H1 (cell line): ENCODE measurements at places on chromosomes 7 and 10.

DNA sequence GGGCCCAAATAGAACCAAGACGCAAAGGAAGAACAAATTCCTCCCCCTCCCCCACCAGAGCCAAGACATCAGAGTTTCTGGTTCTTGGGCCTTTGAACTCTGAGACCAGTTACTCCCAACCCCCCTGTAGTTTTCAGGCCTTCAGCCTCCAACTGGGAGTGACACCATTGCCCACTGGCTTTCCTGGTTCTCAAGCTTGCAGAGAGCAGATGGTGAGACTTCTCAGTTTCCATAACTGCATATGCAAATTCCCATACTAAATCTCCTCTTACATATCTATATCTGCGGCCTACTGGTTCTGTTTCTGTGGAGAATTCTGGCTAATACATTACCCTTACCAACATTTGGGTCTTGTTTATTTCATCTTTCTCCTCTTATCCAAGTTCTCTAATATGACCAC is 762.9 kb downstream of the GRM8 start:
- no peak overlapping the region for H3K27ac ChIP-seq
- no peaks in the 10 kb centered on the region for H3K4me1 ChIP-seq
- no peaks in the 10 kb centered on the region for H3K36me3 ChIP-seq

GRCh38 chr7:121446526-121446925 is 50.4 kb upstream of the FAM3C start:
- no peak overlapping the region for H3K27ac ChIP-seq
- no peak overlapping the region for H3K4me3 ChIP-seq
- H3K4me1 ChIP-seq, result no peaks in the 10 kb centered on the region
- no peaks in the 10 kb centered on the region for H3K27me3 ChIP-seq
- H3K36me3 ChIP-seq, result no peaks in the 10 kb centered on the region
- no peak for DNase-seq

DNA sequence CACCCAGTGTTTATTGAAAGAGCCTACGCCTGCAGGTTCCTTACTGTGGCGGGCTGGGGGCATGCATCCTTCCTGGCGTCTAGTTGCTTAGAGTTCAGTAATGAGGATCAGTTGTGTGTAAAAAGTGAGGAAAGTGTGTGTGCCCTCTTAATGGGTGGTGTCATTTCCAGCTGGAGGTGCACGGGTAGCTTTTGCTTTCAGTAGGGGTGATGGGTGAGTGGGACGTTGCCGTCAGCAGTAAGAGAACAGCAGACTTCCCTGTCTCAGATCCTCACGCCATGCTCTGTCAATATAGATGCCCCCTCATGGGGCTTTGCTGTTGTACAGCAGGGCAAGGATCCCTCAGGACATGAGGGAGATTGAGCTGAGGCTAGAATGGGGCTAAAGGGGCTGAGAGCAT is 352.6 kb upstream of the GALNT17 start:
- H3K27me3 ChIP-seq, result no peaks in the 10 kb centered on the region
- no peak overlapping the region for H3K27ac ChIP-seq
- peaks cover 77% of the 10 kb centered on the region for H3K36me3 ChIP-seq
- no peak overlapping the region for H3K4me3 ChIP-seq
- no peak for DNase-seq

DNA sequence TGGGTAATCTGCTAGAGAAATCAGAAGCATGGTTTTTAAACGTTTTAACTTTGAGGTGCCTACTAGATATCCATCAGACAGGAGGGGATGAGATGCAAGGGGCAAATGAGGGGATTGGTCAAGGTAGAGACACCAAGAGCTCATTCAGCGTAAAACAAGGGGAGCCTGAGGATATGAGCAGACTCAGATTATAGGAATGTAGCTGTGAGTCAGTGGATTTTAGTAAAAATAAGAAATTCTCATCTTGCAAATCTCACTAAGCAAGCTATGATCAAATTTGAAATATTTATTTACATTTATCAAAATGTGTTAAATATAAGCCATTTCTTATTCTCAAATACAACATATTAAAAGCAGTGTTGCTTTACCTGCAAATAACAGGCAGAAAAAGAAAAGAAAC is 21.4 kb upstream of the TFEC start:
- no peaks in the 10 kb centered on the region for H3K4me1 ChIP-seq
- H3K36me3 ChIP-seq, result no peaks in the 10 kb centered on the region
- H3K27ac ChIP-seq, result no peak overlapping the region
- no peak for DNase-seq

DNA sequence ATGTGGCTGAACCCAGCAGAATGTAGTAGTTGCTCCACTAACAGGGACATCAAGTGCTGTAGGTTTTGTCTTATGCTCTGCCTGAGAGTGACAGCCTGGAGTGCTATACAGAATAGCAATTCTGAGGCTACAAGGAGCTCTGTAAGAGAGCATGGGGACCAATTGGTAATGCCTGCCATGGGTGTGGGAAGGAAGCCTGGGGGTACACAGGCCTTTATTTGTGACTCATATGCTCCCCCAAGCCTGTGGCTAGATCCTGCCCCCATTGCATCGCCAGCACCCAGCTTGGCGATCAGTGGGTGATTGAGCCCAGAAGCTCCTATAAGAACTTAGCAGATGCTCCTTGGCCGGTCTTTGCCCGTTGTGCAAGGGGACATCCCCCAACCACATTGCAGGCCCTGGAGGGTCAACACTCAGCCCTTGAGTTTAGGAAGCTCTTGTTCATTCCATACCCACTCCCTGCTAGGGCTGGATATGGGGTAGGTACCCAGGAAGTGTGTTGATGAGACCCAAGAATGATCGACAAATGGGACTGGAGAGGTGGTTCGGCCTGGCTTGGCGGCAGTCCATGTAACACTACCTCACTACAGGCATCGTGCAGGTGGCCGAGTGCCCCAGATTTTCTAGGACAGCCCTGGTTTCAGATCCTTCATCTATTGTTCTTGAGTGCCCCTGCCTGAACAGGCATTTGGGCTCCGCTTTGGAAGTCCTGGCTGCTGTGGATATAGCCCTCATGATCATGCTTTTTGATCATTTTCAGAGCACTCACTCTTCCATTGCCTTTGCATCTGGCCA is 37.7 kb downstream of the ZMIZ1 start:
- peaks cover 12% of the 10 kb centered on the region for H3K4me1 ChIP-seq
- no peak overlapping the region for H3K27ac ChIP-seq
- H3K27me3 ChIP-seq, result no peaks in the 10 kb centered on the region
- no peak for DNase-seq

DNA sequence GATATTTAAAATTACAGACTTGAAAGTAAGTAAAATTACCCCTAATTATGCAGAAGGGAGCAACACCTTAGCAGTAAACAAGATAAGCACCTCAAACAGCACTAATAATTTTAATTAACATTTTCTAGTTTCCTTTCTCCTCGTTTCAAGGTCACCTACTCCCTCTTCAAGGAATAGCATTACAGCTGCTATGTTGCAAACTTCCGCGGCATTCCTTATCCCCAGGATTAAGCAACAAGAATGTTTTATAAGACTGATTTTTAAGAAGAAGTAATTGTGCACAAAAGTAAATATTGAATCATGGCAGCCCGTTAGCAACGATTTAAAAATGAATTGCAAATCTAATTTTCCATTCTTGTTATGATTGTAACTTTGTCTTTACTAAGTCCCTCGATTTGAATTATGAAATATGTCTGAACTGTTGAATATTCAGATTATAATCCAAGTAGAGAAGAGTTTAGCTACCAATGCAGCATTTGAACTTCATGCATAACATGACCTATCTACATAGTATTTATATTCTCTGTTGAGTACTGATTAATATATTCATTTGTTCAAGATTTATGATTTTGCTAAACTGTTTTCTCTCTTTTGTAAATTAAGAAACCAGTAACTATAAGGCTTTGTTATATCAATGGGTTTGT is 593.5 kb upstream of the MGMT start:
- no peak overlapping the region for H3K27ac ChIP-seq
- no peak for DNase-seq
- H3K36me3 ChIP-seq, result no peaks in the 10 kb centered on the region
- H3K4me1 ChIP-seq, result no peaks in the 10 kb centered on the region

- H3K27me3 ChIP-seq, result peaks cover 1% of the 10 kb centered on the region
- no peaks in the 10 kb centered on the region for H3K36me3 ChIP-seq
- H3K27ac ChIP-seq, result no peak overlapping the region
- no peaks in the 10 kb centered on the region for H3K4me1 ChIP-seq
- no peak overlapping the region for H3K4me3 ChIP-seq
Measured at GRCh38 chr7:118028226-118028625, 155.0 kb upstream of the CTTNBP2 start.

- H3K4me3 ChIP-seq, result no peak overlapping the region
- no peaks in the 10 kb centered on the region for H3K36me3 ChIP-seq
- DNase-seq, result no peak
- H3K27me3 ChIP-seq, result no peaks in the 10 kb centered on the region
- peaks cover 3% of the 10 kb centered on the region; the same call in 1 of the 2 replicates for H3K4me1 ChIP-seq
- H3K27ac ChIP-seq, result no peak overlapping the region
Measured at GRCh38 chr10:7561216-7561893, 105.4 kb downstream of the ITIH5 start.

DNA sequence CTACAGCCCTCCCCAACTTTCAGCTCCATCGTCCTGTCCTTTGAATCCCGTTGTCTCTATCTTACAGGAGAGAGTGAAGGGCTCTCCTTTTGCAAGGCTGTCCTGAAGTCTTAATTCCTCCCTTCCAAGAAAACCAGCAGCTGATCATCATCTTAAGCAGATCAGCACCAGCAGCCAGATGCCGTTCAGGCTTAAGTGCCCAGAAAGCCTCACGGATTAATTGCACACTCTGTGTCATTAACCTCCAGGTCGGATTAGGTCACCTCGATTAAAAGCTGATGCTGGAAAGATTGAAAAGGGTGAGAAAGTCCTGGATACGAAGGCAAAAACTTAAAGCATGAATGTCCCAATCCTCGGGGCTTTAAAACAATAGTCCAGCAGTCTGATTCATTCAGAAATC is 24.8 kb upstream of the ADARB2 start:
- no peaks in the 10 kb centered on the region for H3K4me1 ChIP-seq
- no peaks in the 10 kb centered on the region for H3K36me3 ChIP-seq
- H3K27ac ChIP-seq, result no peak overlapping the region
- no peak overlapping the region for H3K4me3 ChIP-seq

GRCh38 chr7:19378345-19378714 is 233.1 kb upstream of the FERD3L start:
- DNase-seq, result no peak
- no peaks in the 10 kb centered on the region for H3K27me3 ChIP-seq
- no peak overlapping the region for H3K4me3 ChIP-seq
- no peak overlapping the region for H3K27ac ChIP-seq
- H3K36me3 ChIP-seq, result no peaks in the 10 kb centered on the region

- no peaks in the 10 kb centered on the region; the same call in 1 of the 2 replicates for H3K4me1 ChIP-seq
- no peak overlapping the region for H3K27ac ChIP-seq
- DNase-seq, result no peak
- no peaks in the 10 kb centered on the region for H3K36me3 ChIP-seq
Measured at GRCh38 chr10:129846991-129847391, 117.1 kb downstream of the EBF3 start.
